Fibroblast of skin of back (primary cell): ENCODE measurements at places on chromosomes 5 and 9.

DNA sequence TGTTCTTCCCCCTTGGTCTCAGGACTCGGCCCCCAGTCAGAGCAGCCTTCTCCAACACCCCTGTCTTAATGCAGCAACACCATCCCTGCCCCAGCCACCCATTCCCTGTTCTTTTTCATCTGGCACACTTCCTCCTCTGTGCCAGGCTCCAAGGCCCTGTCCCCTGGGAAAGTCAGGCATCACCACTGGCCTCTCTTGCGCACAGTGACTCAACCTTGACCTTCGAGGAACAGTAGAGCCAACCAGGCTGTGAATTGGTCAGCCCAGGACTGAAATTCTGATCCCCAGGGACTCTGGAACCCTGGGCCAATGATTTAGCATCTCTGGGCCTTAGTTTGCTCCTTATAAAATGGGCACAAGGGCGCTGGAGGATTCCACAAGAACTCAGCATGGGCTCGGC is 10.5 kb upstream of the RALGDS start:
- no peak for DNase-seq

DNA sequence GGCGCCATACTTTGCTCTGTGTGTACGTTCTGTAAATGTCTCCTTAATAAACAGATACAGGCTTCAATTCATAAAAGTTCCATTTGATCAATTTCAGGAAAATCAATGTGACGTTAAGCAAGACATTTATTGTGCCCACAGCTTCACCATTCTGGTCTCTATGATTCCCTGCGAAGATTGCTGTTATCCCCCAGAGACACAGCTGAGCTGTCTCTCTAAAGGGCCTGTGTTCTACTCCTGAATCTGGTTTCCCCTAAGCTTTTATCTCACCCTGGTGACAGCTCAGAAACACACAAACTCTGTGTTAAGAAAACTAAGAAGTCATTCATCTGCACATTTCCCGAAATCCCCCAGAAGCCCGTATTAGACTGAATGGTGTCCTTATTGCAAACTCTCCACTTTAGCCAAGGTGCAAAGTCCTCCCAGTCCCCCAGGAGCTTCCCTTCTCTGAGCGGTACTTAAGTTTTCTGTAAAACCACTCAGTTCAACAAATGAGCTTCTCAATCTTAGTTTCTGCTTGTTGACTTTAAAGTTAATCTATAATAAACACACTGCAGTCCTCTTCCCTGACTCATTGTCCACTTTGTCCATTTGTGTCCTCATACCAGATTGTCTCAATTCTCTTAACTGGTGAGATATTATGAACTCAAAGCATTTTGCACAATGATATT is 1.4 kb upstream of the C5orf15 start:
- DNase-seq, result peak; percentile 24

GRCh38 chr9:127880143-127880542 is 2.7 kb upstream of the AK1 start:
- DNase-seq, result no peak

DNA sequence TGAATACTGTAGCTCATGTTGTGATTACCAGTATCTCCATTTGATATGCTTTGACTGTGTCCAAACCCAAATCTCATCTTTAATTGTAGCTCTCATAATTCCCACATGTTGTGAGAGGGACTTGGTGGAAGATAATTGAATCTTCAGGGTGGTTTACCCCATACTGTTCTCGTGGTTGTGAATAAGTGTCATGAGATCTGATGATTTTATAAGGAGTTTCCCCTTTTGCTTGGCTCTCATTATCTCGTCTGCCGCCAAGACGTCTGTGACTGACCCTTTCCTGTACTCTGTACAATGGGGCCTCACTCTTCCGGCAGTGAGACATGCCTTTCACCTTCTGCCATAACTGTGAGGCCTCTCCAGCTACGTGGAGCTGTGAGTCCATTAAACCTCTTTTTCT is 59.3 kb downstream of the TRIO start:
- peak; percentile 72 for DNase-seq

GRCh38 chr9:36021968-36022367 is 14.7 kb upstream of the RECK start:
- no peak for DNase-seq

- no peak for DNase-seq
These were observed 4.0 kb upstream of the CCL28 start for GRCh38 chr5:43415935-43416802.

GRCh38 chr9:97923529-97924108 is 1.3 kb upstream of the TRMO start:
- peak; percentile 81 for DNase-seq

DNA sequence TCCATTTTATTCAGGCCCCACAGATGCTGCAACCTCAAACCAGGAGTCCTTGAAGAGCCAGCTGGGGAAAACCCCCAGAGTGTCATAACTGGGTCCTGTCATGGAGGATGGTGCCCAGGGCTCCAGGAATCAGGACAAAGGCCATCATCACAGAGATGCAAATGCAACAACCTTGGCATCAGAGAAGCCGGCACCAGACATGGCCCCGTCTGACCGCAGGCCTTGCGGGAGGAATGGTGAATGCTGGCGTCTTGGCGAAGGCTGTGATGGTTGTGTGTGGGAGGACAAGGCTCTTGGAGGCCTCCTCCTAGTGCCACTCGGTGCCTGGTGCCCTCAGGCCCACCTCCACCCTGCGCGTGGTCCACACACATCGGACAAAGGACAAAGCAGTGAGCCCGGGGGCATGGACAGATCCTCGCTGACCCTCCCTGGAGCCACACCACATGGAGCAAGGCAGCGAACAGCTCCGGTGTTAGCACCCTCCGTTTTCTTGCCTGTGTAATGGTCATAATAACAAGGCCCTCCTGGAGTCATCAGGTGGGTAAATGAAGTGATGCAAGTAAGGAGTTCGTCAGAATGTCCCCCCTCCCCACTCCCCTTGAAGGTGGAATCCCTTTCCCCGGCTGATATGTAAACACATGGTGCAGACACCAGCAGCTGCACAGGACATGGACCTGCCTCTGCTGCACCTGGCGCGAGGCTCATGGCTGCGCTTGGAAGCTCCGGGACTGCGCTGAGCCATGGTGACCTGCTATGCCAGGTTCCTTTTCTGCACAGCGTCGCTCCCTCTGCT is 380.7 kb downstream of the IRX2 start:
- no peak for DNase-seq

- DNase-seq, result peak; percentile 28
These were observed 42.8 kb downstream of the RAPGEF1 start for GRCh38 chr9:131697097-131697496.

- DNase-seq, result no peak
These were observed 999.6 kb upstream of the DMAC1 start for GRCh38 chr9:8799206-8799605.

GRCh38 chr9:127983847-127984289 is 3.1 kb upstream of the EEIG1 start:
- DNase-seq, result no peak

DNA sequence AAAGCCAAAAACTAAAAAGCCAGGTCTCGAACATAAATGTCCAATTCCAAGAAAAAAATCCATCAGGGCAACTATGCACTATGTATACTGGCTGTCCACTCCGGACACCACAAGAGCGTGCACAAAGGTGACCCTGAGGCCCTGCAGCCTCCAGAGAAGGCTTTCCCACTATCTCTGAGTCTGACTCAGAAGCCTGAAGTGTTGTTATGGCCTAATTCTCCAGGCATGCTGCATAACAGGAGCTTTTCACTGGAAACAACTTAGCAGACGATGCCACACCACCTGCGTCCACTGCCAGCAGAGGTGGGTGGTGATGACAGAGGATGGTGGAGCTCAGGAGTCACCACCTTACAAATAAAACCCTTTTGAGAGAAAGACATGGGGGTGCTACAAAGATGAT is 63.7 kb downstream of the HABP4 start:
- peak; percentile 27 for DNase-seq

- DNase-seq, result peak; percentile 76
These were observed 563.0 kb upstream of the KLF4 start for GRCh38 chr9:108052431-108053080.

- DNase-seq, result no peak
These were observed 426 bp downstream of the C7 start for GRCh38 chr5:40909723-40910122.

- DNase-seq, result no peak
These were observed 313 bp downstream of the BRIX1 start for GRCh38 chr5:34915856-34916192.

GRCh38 chr5:72353046-72353445 is 32.9 kb downstream of the PTCD2 start:
- peak; percentile 53 for DNase-seq

- no peak for DNase-seq
These were observed 3.5 kb downstream of the BOD1 start for GRCh38 chr5:173612948-173613347.

GRCh38 chr5:65548281-65548680 is 14.7 kb downstream of the CENPK start:
- no peak for DNase-seq

DNA sequence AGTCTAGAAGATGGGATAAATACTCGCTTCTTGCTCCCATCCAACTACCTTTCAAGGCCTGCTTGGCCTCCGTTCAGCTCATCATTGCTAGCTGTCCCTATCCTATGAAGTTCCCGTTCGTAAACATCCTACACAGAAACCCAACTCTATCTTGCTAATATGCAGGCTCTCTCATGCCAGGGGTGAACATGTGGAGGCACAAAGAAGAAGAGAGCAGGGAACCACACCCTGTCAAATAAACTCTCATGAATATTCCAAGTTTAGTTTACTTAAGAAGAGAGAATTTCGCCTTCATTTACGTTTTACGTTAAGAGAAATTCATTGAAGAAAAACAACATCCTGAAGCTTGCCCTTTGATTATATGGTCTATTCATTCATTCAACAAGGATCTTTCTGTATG is 7.9 kb upstream of the HSD17B3 start:
- DNase-seq, result no peak

DNA sequence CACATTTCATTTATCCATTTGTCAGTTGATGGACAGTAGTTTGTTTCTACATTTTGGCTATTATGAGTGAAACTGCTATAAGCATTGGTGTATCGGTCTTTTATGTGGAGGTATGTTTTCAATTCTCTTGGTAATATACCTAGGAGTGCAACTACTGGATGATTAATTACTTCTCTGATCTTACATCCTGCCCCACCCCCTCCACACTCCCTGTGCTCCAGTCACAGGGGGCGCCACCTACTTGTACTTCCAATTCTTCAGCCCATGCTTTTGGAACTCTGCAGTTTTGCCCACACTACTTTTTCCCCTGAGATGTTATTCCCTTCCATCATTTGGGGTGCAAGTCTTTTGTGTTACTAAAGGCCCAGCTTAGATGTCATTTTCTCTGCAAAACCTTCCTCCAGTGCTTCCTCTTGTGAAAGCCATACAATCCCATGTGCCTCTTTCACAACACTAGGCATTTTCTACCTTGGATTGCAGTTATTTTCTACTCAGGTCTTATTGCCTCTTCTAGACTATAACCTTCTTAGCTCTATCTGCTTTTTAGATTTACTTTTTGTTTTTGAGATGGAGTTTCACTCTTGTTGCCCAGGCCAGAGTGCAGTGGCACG is 42.1 kb downstream of the SEC61B start:
- peak; percentile 15 for DNase-seq

GRCh38 chr5:125311743-125312142 is 565.3 kb upstream of the ZNF608 start:
- DNase-seq, result peak; percentile 97

DNA sequence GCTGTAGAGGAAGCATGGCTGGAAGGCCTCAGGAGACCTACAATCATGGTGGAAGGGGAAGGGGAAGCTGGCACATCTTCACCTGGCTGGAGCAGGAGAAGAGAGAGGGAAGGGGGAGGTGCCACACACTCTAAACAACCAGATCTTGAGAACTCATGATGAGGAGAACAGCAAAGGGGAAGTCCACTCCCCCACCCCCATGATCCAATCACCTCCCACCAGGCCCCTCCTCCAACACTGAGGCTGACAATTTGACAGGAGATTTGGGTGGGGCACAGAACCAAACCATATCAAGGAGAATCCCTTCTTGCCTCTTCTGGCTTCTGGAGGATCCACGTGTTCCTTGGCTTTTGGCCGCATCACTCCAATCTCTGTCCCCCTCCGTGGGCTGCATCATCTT is 13.1 kb upstream of the CMBL start:
- DNase-seq, result no peak
